ENCODE measurements at places on chromosomes 7 and 10.

DNA sequence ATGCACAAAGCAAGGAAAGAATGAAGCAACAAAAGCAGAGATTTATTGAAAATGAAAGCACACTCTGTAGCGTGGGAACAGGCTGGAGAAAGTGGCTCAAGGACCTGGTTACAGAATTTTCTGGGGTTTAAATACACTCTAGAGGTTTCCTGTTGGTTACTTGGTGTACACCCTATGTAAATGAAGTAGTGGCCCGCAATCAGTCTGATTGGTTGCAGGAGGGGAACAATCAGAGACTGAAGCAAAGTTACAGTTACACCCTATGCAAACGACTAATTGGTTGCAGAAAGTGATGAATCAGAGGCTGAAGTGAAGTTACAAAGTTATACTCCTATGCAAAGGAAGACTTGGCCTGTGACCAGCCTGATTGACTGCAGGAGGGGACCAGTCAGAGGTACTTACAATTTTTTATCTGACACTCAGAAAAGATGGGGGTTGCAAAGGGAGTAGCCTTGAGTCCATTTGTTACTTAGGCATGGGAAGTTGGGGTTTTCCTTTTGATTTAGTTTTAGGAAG, 3.6 kb upstream of the MTPN start:
- no peak for DNase-seq

- DNase-seq, result no peak
Observed at GRCh38 chr7:47896809-47897423, 51.4 kb downstream of the PKD1L1 start.

DNA sequence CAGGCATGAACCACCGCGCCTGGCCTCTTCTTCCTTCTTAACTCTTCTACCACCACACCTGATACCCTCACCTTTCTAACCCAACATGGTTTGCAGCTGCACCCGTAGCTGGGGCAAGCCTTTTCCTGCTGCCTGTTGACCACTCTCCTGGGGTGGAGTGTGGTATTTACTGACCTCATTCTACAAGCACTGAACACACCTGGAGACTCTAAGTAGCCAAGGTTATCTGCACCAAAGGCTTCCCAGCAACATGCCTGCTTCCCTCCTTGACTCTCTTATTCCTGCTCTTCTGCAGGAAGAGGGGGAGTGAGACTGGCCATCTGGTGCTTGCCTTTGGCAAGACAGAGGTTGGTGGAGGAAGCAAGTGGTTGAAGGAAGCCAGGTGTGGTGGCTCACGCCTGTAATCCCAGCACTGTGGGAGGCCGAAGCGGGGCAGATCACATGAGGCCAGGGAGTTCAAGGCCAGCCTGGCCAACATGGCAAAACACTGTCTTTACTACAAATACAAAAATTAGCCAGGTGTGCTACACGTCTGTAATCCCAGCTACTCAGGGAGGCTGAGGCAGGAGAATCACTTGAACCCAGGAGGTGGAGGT, 10.1 kb downstream of the ACTR1A start:
- no peak for DNase-seq

DNA sequence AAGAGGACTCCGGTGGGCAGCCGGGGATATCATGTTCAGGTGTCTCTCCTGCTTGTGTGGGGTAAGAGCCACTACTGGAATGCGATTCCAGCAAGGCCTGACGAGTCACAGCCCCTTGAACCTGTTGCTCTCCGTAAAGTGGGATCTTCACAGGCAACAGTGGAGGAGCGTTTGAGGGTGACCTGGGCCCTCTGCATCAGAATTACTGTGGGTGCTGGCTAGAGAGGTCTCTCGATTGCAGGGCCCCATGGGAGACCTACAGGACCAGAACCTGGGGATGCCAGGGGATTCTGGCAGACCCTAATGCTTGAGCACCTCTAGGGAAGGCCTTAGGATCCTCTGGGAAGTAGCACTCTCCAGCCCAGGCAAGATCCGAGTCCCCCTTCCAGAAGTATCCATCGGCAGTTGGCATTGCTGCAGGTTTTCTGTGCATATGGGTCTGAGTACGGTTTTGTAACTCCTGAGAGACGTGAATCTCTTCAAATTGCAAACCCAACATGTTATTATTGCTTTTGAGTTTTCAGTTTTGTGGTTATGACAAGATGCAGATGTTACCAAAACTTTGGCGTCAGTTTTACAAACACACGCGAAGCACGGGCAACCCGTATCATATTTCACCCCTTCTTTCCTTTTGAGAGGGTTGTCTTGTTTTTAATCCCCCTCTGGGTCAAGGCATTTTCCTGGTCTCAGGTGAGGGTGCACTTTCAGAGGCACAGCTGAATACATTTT, 4.6 kb downstream of the MGMT start:
- DNase-seq, result no peak

DNA sequence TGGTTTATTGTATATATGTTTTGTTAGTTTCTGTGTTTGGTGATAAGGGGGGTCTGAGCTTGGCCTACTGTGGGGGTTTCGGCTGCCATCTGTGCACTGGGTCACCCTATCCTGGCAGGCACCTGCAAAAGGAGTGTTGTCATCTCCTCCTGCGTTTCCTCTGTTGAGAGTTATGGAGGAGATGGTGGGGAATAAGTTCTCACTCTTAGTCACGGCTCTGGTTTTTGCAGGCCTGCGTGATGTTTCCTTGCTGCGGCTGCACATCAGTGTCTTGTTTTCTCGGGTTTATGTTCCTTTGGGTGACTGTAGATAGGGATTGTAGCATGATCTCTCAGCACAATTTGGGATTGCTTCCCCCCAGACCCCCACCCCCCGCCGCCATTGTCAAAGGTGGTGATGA, 36.8 kb downstream of the CCM2 start:
- no peak for DNase-seq

DNA sequence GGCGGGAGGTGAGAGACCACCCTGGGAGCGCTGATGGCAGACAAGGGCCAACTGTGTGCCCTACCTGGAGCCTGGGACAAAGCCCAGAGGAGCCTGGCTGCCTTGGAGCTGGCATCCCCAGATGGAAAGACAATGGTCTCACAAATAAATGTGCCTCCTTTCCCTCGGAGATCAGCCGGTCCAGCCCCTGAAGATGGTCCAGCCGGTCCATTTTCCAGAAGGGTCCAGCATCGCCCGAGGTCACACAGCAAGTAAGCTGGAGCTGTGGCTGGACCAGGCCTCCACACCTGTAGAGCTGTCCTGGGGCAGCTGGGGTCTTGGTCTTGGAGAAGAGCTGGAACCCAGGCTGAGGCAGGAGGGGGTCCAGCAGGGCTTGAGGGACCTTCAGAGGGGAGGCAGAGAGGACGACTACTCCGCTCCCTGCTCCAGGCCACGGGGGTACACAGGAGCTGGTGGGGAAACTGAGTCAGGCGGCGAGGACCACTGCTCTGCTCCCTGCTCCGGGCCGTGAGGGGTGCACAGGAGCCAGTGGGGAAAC, 3.6 kb downstream of the ELFN1 start:
- DNase-seq, result no peak

GRCh38 chr7:118245267-118246040, 20.9 kb downstream of the ANKRD7 start:
- DNase-seq, result no peak

DNA sequence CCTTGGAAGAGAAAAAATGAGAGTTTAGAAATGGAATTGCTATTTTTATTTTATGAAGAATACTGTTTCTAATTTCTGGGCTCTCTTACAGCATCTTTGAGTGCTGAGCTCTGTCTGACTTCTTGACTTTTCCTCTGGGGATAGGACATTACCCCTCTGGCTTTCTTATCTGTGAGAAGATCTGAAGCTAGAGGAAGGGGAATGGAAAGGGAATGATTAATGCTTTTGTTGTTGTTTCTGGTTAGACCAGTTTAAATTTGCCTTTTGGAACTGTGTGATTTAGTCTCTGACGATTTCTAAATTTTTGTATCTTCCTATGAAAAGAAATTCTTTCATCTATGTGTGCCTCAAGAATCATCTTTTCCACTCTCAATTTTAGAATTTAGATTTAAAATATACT, 811.4 kb downstream of the REEP3 start:
- DNase-seq, result no peak

DNA sequence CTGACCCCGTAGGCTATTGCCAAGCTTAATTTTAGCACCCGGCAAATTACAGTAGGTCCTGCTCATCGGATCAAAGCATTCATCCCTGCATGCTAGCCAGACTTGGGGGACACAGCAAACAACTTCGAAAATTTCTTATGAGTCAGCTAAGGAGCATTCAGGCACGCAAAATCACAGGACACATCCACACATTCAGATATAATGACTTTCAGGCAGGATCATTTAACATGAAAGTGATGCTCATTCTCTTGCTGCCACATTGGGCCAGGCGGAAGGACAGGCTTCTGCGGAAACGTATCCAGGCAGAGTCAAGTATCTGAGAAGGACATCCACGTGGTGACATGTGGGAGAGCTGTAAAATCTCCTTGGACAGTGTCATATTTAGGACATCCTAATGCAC, 474.0 kb upstream of the NRP1 start:
- DNase-seq, result no peak

- DNase-seq, result no peak
Observed at GRCh38 chr10:116451711-116452337, 24.2 kb downstream of the PNLIPRP3 start.

GRCh38 chr7:18495412-18496340, at the start of gene HDAC9:
Gene HDAC9 (plus strand): TSS chr7:18495749. CDS start chr7:18496303, 554 bp downstream.
- DNase-seq, result peak; percentile 59

GRCh38 chr7:156582591-156583123, 57.9 kb upstream of the RNF32 start:
- no peak for DNase-seq

DNA sequence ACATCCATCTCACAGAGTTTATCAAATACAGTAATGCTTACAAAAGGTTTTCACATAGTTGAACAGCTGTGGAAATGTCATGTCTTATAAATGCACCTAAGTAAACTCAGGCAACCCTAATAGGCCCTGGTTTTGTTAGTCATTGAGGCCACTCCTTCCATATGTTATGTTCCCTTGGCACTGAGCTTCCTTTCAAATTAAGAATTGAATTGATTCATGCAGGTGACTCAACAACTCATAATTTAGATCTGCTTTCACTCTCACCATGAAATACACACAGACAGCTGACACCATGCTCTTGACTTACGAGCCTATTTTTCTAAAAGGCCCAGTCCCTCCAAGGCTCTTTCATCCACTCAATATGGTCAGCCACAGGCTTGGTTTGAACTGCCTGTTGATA, 476.9 kb downstream of the KCNMA1 start:
- no peak for DNase-seq

- DNase-seq, result no peak
Observed at GRCh38 chr7:142614116-142614515, 135.2 kb upstream of the PRSS1 start.

DNA sequence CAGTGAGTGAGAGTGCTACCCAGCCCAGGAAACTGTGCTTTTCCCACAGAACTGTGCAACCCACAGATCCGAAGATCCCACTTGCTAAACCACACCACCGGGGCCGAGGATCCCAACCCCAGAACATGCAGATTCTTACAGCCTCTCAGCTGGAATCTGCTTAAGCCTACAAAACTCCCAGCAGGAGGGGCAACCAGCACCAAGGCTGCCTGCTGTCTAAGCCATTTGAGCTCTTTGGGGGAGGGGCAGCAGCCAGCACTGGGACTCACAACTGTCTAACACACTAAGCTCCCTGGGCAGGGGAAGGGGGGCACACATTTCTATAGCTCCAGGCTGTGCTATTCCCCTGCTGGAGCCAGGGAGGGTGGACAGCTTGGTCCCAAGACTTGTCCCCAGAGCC, 529.9 kb downstream of the XPNPEP1 start:
- DNase-seq, result no peak

DNA sequence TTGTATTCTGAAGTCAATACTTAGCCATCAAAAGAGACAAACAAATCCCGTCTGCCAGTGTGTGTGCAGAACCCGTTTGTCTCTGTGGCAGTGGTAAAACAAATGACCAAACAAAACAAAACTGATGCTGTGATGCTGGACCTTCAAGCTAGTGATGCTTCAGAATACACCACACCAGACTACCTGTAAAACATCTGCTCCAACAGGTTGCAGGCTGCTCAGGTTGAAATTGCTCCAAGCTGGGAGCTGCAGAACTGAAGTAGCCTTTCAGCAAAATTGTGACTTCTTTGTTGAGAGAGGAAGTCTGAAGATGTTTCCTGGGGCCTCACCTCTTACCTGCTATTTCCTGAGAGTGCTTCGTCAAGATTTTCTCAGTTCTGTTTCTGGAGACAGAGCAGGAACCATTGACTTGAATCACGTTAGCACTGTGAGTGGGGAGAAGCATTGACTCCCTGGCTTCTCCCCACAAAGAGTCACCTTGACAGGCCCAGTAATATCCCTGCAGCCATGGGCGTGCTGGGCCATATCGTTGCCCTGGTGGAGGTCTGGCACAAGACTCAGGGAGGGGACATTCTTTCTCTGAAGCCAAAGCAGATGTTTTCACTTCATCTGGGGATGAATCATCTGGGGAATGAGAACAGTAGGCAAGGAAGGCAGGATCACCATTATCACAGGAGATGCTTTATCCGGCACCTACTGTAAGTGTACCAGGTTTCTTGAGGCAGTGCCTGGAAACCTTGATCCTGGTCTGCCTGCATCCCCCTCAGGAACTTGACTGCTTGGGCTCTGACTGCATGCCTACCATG, 80.2 kb downstream of the RBM20 start:
- DNase-seq, result no peak

- DNase-seq, result no peak
Observed at GRCh38 chr7:1358376-1359050, 100.8 kb downstream of the MICALL2 start.

GRCh38 chr7:133703547-133703946, 423.6 kb upstream of the LRGUK start:
- DNase-seq, result peak; percentile 76

GRCh38 chr10:18545621-18546305, 105.6 kb downstream of the NSUN6 start:
- DNase-seq, result no peak

GRCh38 chr7:149662591-149663095, 110.7 kb downstream of the ZNF467 start:
- no peak for DNase-seq

DNA sequence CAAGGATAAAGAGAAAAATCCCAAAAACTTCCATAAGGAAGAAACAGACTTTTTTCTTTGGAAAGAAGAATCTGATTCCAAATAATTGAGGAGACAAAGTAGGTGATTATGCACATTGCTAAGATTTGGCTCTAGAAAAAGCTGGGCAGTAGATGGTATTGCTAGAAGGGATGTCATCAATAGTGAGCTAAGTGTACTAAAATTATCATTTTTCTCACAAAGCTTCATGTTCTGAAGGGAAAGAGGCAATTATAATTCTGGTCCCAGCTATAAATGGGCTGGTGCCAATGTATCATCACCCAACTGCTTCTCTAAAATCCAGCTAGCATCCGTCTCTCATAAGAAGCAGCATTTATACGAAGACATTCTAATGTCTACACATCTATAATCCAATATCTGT, 23.9 kb downstream of the STEAP1 start:
- no peak for DNase-seq

- no peak for DNase-seq
Observed at GRCh38 chr10:80473096-80473657, 19.1 kb downstream of the TSPAN14 start.

GRCh38 chr7:132148876-132149275, 427.4 kb downstream of the PLXNA4 start:
- DNase-seq, result no peak

- DNase-seq, result no peak
Observed at GRCh38 chr10:64113792-64114191, 592.6 kb downstream of the REEP3 start.

Measured in skin of body (tissue), 3 donors.